ENCODE measurements at places on chromosomes 4 and X. TPM values are rescaled to one million over a fixed set of nuclear protein-coding genes. Genes with fewer than 3 reads are reported as not detected.

Gene SHROOM4
- total RNA-seq: 1.4 TPM

Gene HPGDS
- total RNA-seq: not detected

Gene SEPTIN11
- total RNA-seq: 280 TPM

Gene MAGEE2
- not detected for total RNA-seq

DNA sequence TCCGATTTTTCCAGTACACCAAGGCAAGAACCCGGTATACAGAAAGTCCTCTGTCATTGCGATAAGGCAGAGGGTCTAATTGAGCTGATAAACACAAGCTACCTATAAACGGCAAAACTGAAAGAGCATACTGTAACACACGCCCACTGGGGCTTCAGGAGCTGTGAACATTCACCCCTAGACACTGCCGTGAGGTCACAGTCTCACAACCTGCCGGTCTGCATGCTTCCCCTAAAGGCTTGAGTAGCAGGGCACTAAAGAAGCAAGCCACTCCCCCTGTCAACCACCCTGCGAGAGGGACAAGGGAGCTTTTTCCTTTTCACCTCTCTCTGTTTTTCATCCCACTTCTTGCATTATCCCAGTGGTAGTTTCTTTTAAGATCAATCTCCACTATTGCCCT, 22.4 kb upstream of the F9 start:
- DNase-seq: no peak

DNA sequence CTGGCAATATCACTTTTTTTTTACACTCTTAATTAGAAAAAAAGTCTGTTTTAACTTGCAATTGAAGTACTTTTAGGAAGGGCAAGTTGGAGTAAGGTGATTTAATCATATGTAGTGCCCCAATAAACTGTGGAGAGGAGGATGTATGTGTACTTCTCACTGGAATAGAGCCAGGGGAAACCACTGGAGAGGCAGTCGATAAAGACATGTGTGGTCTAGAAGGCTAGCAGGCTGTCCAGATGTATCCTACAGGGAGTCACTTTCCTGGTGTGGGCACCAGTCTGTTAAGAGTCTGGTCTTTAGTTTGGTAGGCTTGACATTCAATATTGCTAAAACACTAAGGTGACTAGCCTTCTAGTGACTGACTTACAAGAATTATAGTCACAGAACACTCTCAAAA, 9.6 kb upstream of the SGMS2 start:
- DNase-seq: no peak

- DNase-seq: peak; percentile 5
Measured at GRCh38 chrX:63350465-63350877, 661 bp downstream of the SPIN4 start.
